Fibroblast of lung (primary cell): ENCODE measurements at places on chromosomes 7 and 10.
A peak's percentile ranks its signal among the peaks of the same experiment; 100 is the strongest.

DNA sequence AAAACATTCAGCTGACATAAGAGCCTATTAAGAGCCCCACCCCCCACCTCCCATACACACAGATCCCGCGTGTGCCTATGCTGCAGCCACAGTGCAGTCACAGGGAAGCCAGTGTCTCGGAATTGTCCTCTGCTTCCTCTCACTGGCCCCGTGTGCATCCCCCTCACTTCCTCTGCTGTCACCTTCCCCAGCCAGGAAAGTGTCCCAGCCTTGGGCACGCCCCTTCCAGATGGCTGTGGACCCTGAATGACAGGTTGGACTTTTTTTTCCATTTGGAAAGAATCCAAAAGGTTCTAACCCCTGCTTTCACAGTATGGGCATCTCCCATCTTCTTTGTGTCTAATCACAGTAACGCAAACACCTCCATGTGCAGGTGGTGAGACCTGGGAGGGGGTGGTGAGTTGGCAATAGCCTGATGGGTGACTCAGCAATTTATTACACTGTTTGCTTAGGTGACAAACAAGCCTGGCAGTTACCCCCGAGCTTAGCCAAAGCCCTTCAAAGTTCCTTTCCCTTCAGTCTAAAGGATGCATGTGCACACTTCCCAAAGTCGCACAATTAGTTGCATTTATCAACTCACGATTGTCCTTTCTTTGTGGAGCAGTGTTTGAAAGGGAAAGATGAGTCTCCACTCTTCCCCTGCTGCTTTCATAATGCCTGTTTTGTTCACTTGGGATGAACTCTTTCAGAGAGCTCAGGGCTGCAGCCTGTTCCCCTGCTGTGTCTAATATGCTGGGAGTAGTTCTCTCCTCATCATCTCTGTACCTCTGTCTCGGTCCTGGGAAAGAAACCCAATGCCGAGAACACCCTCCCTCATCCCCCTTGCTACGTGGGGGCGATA, 67.5 kb upstream of the EFCAB10 start:
- peak; percentile 13 for DNase-seq

DNA sequence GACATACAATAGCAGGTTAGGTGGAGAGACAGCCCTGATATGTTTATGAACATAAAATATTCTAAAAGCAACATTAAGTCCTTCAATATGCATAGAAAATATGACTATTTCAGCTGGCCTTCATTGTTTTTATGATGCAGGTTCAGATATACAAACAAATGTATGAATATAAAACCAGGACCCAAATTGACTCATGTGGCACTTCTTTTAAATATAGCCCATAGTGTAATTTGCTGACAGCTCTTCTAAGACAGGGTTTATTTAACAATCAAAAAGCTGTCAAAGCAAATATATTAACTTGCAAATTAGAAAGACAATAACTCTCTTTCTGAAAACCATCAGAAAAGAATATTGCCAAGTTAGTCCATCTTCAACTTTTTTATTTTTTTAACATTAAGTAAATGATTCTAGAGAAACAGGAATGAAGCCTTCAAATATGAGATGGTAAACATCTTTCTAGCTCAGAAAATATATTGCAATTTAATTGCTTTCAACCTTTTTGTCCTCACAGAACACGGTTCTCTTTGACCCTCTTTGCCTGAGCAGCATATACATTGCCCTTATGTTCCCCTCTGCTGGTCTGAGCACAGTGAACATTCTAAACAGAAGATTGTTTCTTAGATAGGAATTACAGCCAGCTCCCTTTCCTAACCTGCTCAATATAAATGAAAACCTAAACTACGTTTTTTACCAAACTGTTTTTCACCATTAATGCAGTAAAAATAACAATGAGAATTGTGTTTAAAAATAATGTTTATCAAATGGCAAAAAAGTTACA, 82.8 kb downstream of the CACNA2D1 start:
- no peak for DNase-seq

DNA sequence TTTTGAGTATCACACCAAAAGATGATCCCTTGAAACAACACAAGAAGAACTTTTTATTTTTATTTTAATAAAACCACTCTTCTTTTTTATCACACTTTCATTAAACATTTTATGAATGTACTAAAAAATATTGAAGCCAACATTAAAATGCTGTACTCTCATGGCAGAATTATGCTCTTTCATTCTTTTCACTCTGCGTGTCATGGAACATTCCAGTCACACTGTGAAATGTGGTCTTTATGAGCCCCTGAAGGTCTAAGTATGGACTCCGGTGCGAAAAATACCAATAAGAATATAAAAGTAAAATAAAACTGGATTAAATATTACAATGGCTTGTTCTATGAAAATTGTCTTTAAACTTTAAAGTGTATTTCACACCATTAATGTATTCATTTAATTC, 148.4 kb downstream of the TMEM26 start:
- DNase-seq, result peak; percentile 54

- DNase-seq, result no peak
These were observed 197.9 kb downstream of the MBL2 start for GRCh38 chr10:52574697-52575096.

DNA sequence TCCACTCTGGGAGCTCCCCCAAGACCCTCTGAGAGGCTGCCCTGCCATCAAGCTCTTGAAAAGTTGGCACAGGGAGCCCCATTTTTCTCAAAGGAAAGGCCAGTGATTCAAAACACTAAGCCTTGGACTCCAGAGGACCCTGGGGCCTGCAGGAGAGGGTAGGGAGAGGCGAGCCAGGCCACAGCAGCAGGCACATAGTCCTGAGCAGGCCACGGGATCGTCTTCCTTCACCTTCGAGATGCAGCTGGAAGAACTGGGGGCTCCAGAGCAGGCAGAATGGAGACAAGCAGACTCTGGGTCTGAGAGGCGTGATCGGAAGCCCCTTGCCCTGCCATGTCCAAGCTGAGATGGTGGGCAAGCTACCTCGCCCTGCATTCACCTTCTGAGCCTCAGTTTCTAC, 13.9 kb downstream of the TNS3 start:
- DNase-seq, result no peak

GRCh38 chr7:64651203-64651602, 14.7 kb upstream of the ZNF107 start:
- no peak for DNase-seq

DNA sequence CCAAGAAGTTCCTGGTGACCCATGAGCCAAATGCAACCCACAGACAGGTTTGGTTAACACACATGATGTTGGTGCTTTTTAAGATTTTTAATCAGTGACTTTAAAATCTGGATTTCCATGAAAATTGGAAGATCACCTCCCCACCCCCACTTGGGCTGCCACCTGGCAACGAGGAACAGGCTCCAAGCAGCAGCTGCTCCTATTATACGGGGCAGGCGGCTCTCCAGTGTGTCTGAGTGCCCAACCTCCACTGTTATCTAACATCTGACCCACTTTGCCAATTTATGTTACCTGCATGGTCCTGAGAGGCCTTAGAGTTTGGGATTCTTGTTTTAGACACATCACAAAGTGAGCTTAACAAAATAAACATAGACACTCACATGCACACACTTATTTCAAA, 56.4 kb downstream of the SGMS1 start:
- DNase-seq, result no peak

DNA sequence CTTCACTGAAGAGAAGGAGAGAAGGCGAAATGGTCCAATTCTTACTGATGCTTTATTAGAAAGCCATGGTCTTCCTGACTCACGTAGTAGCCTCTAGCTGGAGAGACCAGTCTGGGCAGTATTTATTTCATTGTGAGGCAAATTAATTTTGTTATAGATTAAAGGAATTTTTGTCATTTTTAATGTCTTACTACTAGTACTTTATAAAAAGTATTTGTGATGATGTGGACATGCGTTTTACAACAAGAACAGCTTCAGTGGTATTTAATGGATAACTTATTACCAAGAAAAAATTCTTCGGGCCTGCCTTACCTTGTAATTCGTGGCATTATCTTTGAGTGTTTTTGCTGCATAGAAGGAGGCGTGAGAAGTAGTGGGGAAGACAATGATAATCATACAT, 339.4 kb upstream of the SHH start:
- DNase-seq, result no peak

DNA sequence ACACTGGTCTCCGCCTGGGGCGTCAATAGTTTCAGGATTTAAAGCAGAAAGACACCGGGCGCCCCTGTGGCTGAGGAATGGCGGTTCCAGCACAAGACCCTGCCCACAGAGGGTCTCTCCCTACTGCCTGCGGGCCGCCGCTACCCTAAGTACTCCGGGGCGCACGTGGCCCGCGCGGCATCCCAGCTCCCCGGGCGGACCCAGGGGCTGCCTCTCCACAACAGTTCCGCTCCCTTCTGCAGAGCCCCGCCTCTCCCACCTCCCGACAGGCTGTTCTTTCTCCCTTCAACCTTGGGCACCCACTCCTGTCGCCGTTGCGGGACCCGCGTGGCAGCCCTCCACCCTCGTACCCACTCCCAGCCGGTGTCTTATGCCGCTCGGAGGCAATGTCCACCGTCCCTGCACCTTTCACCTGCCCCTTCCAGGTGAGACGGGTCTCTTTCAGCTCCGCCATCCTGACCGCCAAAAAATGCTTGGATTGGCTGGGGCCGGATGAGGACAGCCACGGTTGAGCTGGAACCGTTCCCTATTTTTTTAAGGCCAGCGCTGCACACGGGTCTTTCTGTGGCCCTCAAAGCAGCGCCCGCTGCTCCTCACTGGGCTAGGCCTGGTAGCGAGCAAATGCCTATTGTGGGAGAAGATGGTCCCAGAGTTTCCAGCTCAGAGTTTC, 1.6 kb upstream of the NKX2-3 start:
- DNase-seq, result no peak

DNA sequence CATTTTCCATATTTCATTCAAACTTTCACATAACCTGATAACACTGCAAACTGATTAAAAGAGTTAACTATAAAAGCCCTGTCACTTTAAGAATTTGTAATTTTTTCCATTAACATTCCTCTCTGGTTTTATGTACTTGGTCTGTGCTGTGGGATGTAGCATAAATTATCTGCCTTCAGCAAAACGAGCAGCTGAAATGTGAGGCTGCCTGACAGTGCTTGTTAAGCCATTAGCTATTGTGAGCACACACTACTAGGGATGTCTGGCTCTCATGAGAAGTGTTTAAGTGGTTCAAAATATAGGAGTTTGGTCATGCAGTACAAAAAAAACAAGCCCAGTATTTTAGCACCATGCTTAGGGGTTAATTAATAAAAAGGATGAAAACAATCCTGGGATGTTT, 63.0 kb downstream of the HOXA1 start:
- DNase-seq, result peak; percentile 47

DNA sequence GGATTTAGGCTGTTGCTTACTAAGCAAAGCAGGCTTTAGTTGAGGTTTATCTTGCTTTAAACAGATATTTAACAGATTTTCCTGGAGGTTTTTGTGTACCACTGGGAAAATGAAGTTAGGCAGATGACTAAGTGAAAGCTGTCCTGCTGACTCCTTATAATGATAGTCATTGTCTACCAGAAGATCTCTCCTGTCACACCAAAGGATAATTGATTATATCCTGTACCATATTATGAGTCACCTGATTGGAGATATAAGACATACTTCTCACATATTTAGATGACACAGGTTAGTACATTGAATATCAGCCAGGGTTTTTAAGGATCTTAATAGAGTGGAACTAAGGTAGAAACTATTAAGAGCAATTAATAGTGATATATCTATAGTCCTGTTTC, 68.4 kb downstream of the PTEN start:
- peak; percentile 56 for DNase-seq
